ENCODE measurements at places on chromosomes 7 and 10. TPM values are rescaled to one million over a fixed set of nuclear protein-coding genes. Genes with fewer than 3 reads are reported as not detected.

LRMDA gene
- total RNA-seq = 3.1 TPM

RAMP3 gene
- 0.21 TPM for total RNA-seq

TPST1 gene
- total RNA-seq = 22.2 TPM

NUTM2A gene
- 0.24 TPM for total RNA-seq

SH2B2 gene
- total RNA-seq = 7.0 TPM

PAX4 gene
- total RNA-seq = not detected

ACTR3C gene
- 11.6 TPM for total RNA-seq

AS3MT gene
- 4.9 TPM for total RNA-seq

ST7 gene
- 15.8 TPM for total RNA-seq

NANOS1 gene
- 1.7 TPM for total RNA-seq

FAM20C gene
- 21.9 TPM for total RNA-seq

MYOZ1 gene
- total RNA-seq = not detected

ZNF22 gene
- total RNA-seq = 8.1 TPM

DKK1 gene
- total RNA-seq = 11.9 TPM

USP6NL gene
- total RNA-seq = 8.9 TPM

TCAF1 gene
- total RNA-seq = 23.4 TPM

TCF7L2 gene
- total RNA-seq = 1.7 TPM
